ENCODE measurements at places on chromosomes 3 and 15.

- DNase-seq: no peak
Measured at GRCh38 chr15:63200464-63201249, 11.3 kb downstream of the RAB8B start.

GRCh38 chr3:88203642-88204055 is 53.9 kb downstream of the C3orf38 start:
- DNase-seq: peak; percentile 39

DNA sequence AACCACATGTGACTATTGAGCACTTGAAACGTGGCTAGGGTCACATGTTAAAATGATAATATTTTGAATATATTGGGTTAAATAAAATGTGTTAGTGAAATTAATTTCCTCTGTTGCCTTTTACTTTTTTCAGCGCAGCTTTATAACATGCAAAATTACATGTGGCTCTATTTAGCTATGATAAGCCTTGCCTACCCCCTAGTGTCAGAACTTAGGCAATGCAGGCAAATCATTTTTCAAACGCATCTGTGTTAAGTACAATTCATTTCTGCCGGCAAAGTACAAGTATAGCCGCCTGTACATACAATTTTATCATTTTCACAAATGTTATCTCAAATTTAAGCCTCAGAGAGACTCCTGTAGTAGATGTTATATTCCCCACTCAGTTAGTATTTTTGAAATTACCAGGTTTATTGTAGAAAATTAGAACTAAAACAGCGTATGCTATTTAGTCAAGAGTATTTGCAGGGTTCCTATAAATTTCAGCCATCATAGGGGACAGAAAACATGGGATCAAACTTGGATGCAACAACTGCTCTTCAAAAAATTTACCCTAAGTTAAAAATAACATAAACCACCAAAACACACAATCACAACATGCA is 56.1 kb downstream of the TAFA4 start:
- DNase-seq: peak; percentile 15

DNA sequence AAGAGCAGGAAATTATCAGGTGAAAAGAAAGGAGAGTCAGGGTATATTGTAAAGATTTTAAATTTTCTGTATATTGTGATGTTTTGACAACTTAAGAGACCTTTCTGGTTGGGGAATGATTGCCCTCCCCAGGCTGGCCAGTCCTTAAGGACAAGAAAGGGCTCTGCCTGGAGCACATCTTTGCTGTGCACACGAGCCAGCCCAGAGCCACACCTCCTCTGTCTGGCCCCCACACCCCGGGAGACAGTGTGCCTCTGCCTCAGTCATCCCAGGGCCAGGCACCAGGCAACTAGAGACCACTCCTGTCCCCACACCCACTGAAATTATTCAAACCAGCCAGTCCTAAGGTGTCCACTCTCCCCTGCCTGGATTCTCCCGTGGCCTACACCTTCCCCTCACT is 67.1 kb downstream of the KBTBD12 start:
- DNase-seq: no peak

DNA sequence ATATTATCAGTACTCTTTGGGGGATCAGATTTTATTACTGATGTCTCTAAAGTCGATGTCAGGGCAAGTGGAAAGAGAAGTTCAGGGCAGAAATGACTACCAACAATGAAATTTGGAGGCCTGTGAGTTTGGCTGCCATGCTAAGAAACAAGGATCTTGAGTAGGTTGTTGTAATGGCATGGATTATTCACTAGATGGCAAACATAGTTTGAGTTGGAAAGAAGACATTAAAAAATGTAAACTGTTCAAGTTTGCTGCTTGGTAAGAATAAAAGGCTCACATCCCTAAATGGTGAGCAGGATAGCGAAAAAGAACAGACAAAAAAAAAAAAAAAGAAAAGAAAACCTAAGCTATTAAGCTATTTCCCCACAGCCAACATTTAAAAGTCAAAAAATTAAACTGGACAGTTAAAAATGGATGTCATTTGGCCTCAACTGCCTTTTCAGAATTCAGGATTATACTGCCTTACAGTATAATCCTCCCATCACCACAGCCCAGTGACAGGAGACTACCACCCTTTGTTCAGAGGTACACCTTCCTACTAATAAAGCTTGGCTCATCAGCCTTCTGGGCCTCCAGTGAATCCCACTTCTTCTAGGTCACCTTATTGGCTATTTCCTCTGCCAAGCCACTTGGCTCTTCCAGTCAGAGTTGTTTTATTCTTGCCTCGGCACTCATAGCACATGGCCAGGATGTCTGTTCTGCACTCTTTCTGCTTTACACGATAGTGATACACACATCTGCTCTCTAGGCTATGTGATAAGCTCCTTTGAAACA is 163.7 kb downstream of the PLD1 start:
- no peak for DNase-seq

GRCh38 chr3:123053107-123053506 is 13.7 kb upstream of the PDIA5 start:
- DNase-seq: no peak

DNA sequence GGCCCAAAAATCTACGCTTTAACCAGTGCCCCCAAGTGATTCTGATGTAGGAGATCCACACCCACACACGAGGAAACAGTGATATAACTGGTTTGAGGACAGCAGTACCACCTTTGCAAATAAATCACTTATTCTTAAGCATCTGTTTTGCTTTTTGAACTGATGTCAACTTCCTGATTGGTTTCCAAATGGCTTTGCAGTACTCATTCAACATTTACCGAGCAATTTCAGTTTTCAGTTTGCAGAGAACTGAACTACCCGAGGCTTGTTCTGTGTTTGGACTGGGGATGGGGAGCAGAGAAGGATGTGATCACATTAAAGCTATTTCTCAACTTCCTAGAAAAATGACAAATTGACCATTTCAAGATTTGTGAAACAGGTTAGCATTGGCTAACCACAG is 1.1 kb upstream of the GYG1 start:
- no peak for DNase-seq

GRCh38 chr3:69410301-69410700 is 24.4 kb upstream of the FRMD4B start:
- peak; percentile 53 for DNase-seq

DNA sequence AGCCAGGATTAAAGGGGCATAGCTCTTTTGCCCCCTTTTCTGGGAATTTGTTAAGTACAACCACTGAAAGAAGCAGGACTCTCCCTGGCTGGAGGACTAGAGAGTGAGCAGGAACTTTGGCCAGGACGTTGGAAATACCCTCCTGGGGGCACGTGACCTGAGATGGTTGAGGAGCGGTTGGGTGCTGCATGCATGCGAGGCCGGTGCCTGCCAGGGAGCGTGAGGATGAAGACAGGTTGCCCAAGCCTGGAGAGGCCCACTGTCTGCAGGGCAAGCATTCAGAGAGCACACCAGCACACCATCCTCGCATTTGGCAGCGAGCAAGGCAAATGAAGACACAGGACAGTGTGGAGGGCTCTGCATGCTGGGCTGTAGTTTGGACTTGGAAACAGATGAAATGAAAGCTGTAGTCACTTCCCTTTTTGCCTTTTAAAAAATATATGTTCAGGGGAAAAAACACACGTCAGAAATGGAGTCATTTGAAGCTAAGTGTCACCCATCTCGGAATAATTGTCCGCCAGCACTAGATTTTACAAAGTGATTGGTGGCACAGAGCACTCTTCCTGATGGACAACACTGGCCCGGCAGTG is 217.6 kb downstream of the SLCO3A1 start:
- DNase-seq: no peak

Measured in stimulated activated CD4-positive, alpha-beta T cell treated with anti-CD3 and anti-CD28 coated beads, TNF-alpha, amount 100 ng/mL, for 48 hours (primary cell).